ENCODE measurements at places on chromosomes 7 and 10.

- no peak for DNase-seq
Observed at GRCh38 chr7:41006306-41006995, 696.4 kb downstream of the INHBA start.

- no peak for DNase-seq
Observed at GRCh38 chr7:112743811-112744210, 46.4 kb downstream of the TMEM168 start.

DNA sequence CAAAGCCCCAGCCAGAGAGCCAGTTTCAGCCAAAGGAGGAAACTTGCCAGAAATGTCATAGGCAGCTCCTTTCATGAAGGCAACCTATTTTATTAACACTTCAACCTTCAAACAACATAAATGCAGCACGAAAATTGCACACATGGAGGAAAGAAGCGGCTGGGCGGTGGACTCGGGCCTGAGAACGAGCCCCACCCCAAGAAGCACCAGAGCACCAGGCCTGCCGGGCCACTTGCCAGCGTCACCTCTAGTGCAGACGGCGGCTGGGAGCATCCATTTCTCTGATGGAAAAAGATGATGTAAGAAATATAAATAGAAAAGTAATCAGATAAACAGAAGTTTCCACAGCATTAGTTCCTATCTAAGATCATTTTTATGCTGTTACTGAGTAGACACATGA, 100.0 kb downstream of the TCERG1L start:
- no peak for DNase-seq

DNA sequence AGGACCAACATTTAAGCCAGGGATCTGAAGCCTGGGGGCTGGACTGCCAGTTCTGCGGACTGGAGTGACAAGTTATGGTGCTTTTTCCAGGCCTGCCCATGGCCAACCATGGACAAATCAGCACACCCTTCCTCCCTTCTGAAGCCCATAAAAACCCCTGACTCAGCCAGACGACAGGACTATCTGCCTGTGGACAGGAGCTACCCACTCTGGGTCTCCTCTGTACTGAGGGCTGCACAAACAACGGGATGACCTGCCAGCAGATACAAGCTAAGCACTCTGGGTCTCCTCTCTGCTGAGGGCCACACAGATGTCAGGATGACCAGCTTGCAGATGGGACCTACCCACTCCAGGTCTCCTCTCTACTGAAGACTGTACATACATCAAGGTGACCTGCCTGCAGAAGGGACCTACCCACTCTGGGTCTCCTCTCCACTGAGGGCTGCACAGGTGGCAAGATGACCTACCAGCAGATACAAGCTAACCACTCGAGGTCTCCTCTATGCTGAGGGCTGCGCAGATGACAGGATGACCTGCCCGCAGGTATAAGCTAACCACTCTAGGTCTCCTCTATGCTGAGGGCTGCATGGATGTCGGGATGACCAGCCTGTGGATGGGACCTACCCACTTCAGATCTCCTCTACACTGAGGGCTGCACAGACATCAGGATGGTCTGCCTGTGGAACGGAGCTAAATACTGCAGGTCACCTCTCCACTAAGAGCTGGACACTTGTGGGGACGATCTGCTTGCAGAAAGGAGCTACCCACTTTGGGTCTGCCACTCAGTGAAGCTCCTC, 110.1 kb upstream of the GPR22 start:
- no peak for DNase-seq

DNA sequence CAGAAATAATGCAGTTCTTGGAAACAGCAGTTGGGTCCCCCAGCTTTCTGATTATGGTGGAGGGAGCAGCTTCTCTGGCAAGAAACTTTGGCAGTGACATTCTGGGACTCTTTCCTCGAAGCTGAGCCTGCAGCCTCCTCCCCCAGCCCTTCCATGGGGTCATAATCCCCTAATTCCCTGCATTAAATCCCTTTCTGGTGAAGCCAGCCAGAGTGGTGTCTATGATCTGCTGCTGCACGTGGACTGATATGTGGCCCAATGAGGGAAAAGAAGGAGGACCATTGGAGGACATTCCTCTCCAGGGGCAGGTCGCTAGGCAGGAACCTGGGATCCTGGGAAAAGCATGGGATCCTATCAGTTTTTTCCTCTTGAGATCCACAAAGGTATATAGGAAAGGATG, 470.5 kb downstream of the RPS24 start:
- no peak for DNase-seq
